HepG2 (cell line): ENCODE measurements at places on chromosomes 3 and 15. TPM values are rescaled to one million over a fixed set of nuclear protein-coding genes. Genes with fewer than 3 reads are reported as not detected.

Gene ANAPC13
- 69.1 and 95.1 TPM in 2 replicates for total RNA-seq

Gene GOLGA6L10
- 0.87 and 1.5 TPM in 2 replicates for total RNA-seq

Gene ONECUT1
- 9.1 and 9.3 TPM in 2 replicates for total RNA-seq

Gene FETUB
- total RNA-seq = 1.3 and 2.1 TPM in 2 replicates
